ENCODE measurements at places on chromosomes 7 and 10. TPM values are rescaled to one million over a fixed set of nuclear protein-coding genes. Genes with fewer than 3 reads are reported as not detected.

GRCh38 chr7:44382459-44383265 is 57.3 kb upstream of the CAMK2B start:
- no peak for DNase-seq

- no peak for DNase-seq
Measured at GRCh38 chr10:24569828-24570657, 153.6 kb downstream of the ARHGAP21 start.

Gene NUTM2D
- 10.0 TPM for polyA plus RNA-seq

GRCh38 chr10:19843487-19843886 is 27.3 kb downstream of the PLXDC2 start:
- DNase-seq: no peak

Gene CFAP69
- 19.5 TPM for polyA plus RNA-seq

DNA sequence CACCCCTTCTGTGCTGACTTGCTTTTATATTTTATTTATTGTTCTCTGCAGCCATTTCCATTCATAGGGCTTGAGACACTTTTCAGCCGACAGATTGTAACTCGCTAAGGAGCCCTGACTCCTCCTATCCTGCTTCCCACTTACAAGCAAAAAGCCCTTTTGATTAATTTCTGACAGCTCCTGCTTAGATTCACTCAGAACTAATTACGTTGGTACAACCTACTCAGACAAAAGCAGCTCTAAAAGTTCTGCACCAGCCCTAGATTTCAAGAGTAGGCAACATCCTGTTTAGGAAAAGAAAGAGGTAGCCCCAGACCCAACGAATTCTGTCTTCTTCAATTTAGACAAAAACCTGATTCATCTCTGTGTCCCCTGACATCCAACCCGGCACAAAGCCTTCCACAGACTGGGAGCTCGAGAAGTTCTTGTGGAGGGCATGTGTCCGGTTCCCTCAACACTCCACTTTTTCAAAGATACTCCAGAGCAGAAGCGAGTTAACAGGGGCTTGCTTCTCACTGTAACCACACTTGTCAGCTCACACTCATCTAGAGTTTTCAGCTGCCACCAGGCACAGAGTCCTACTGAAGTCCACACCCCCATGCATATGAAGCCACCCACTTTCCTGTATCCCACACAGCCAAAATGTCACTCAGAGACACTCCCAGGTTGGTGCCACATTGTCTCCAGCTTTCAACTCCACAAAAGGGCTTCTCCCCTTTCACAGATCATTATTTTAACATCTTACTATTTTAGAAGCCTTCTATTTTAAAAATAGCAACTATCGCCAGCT is 113.6 kb upstream of the NFE2L3 start:
- DNase-seq: no peak

DNA sequence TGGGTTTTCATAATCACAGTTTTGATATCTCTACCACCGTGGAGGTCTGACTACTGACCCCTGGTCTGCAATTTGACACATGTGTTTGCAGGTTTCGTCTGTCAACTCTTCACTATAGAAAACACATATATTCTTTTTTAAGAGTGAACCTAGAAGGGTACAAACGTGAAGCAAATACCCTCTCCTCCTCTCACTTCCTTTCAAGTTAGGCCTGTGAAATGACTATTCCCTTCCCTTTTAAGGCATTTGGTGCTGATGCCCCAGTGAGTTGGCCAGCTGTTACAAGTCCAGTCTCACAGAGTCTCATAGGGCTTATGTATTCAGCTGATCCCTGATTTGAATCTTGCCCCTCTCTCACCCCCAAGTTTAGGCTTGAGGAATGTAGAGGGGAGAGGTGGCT is 742.0 kb upstream of the IGFBP3 start:
- DNase-seq: no peak

DNA sequence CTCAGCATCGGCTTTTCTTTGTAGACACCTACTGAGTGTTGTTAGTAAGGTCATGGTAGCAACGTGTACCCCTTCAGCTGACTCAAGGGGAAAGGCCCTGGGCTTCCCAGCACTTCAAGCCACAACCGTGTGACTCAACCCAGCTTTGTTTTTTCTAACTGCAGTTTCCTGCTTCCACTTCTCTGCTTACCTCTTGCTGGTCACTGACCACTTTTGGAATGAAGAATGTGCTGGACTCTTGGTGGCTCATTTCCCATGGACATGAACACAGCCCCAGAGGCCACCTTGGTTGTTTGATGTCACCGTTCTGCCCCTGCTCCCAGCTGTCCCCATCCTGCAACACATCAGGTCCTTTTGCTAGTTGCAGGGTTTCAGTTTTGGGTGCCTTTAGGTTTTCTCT is 69.5 kb upstream of the ZNF438 start:
- no peak for DNase-seq

GRCh38 chr7:147869456-147869855 is 721.1 kb upstream of the C7orf33 start:
- DNase-seq: no peak

Gene RNF32
- polyA plus RNA-seq: 3.7 TPM

DNA sequence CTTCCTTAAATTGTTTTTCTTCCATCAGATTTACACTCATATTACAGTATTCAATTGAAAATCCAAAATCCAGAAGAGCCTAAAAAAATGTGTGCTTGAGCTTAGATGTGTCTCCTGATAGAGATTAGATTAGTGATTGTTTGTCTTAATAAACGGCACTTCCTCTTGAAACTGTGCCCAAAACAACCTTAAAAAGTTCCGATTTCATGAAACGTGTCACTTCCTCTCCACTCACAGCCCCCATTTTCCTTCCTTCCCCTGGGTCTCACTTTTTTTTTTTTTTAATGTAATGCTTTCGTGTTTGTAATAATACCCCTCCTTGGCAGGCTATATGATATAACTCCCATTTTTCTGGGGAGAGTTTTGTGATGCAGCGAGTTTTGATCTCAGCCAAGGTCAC is 114.8 kb upstream of the ADO start:
- no peak for DNase-seq
